ENCODE measurements at places on chromosomes 2 and 18.

- peak; percentile 72 for DNase-seq
Observed at GRCh38 chr2:120873958-120874887, 138.6 kb downstream of the GLI2 start.

DNA sequence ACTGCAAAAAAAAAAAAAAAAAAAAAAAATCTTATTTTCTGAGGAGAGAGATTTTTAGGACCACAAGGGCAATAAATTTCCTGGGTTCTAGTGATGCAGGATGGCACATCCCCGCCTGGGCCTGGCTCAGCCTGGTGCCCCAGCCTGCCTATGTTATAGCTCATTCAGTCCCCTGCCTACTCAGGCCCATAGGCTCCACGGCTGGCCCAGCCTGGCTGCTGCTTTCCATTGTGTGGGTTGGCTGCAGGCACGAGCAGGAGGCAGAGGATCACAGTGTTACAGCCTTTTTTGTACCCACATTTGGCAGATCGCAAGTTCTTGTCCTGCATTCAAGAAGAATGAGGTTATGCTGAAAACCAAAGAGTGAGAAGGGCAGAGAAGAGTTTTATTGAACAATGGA is 2.8 kb upstream of the SULT6B1 start:
- no peak for DNase-seq

- DNase-seq: no peak
Observed at GRCh38 chr2:235688511-235689426, 194.9 kb downstream of the AGAP1 start.

GRCh38 chr18:46156124-46156745 is 52.0 kb downstream of the HAUS1 start:
- DNase-seq: no peak

- no peak for DNase-seq
Observed at GRCh38 chr18:46415532-46416252, 241.3 kb downstream of the LOXHD1 start.

DNA sequence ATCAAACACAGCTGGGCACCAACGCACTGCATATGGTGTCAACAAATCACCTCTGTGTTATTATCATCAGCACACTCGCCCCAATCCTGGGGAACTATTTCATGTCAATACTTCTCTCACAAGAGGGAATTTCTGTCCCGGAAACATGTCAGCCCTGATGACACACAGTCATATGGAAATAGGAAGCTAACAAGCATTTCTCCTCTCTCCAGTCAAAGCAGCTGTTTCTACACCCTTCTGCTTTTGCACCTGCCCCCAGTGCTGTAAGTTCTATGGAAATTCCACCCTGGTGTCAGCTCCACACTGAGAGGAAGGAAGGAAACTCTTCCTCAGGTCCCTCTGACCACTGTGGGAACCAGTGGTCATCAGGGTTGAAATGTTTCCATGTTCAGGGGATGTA is 447.6 kb upstream of the ID2 start:
- no peak for DNase-seq

DNA sequence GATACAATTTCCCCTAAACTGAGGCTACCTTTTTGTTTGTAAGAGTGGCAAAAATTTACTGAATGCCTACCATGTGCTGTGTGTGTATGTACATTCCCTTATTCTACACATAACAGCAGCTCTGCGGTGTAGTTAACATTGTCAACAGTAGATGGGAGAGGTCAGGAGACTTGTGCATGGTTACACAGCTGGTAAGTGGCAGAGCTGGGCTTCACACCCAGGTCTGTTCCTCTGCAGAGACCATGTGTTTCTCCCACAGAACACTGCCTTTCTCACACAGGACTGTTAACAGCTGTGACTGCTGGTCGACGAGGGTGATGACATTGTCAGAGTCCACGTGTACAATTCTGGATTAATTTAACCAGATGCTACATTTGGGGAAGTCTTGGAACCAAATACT is 49.1 kb downstream of the EML6 start:
- DNase-seq: no peak

GRCh38 chr18:12262748-12263147 is 8.6 kb downstream of the CIDEA start:
- peak; percentile 64 for DNase-seq

DNA sequence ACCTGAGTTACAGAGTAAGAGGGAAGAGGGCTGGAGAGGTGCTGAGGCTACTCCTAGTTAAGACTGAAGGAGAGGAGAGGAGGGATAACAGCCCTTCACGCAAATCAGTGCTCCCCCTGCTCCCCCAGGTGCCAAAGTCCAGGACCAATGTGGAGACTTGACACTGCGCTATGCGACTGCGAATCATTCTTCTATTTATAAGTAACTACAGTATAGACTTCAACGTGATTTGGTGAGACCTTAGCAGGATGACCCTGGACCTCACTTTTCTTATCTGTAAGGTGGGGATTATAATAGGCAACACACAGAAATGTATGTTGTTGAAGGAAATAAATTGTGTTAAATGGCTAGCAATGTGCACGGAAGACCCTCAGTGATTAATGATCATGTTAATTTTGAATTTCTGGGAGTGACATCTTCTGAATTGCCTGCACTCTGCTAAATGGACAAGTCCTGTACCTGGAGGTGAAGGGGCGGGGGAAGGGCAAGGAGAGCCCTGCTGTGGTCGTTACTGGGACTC is 11.0 kb downstream of the EN1 start:
- peak; percentile 21 for DNase-seq
